ENCODE measurements at places on chromosomes 7 and 10.

DNA sequence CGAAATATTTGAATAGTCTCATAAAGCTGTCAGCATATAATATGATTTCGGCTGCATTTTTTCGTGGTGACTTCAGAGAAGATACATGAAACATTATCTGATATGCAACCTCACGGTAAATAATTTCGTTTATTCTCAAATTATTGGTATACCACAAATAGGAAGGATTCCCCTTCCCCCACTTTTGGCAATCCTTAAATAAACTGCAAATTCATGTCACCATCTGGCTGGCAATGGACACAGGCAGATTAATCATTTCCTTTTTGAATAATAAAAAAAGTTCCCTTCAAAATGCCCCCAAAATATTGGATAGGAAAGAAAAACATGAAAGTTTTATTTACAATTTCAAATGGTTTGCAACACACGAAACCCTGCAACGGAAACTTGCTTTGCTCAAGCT, 234.5 kb upstream of the MEOX2 start:
- DNase-seq = no peak

- DNase-seq = no peak
Observed at GRCh38 chr7:50953303-50953702, 170.6 kb upstream of the GRB10 start.

DNA sequence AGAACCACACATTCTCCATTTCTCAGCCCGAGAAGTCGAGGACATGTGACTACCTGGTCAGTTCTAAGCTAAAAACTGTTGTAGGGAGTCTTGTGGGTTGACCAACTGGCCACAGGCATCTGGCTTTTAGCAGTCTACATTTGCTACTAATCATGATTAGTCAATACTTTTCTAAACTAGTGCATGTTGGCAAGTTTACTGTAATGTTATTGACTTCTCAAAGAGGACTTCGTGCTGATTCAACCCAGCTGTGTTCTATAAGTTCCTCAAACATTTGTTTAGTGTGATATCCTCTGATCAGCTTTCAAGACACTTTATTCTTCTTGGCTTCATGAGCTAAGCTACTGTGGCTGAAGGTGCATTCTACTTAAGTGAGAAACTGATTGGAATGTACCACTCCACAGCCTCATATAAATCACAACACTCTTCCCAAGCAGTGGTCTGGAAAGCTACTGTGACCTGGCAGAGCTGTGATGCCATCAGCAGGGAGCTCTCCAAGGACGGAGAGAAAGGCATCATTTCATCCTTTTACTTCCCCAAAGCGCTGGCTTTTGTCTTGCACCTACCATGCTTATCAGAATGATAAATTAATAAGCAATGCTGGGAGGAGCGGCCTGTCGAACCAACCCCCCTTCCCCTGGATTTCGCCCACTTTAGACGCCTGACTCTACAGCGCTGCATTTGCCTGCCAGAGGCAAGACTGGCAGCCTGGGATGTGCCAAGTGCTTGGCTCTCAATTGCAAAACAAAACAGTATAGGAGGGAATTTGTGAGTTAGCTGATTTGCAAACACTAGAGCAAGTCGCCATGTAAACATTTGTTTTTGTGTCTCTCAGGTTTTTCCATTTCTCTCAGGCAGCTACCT, 206.7 kb upstream of the PLXNA4 start:
- DNase-seq = no peak

GRCh38 chr10:70575874-70576802, 26.4 kb downstream of the PRF1 start:
- DNase-seq = no peak

DNA sequence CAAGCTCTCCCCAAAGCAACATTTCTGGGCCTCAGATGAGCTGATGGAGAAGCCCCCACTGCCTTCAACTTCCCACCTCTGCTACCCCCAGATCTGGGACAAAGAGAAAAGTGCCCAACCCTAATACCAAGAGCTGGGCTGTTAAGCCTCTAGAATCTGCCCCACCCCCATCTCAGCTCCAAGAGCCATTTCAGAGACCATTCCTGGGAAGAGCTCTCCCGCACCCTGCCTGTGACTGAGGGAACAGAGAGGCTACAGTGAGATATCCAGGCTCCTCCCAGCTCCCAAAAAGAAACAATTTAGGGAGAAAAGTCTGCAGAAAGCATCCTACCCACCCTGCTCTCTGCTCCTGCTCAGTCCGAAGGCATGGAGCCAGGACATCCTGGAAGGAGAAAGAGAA, 2.5 kb upstream of the KCNH2 start:
- no peak for DNase-seq

GRCh38 chr7:117186218-117187010, 136.4 kb downstream of the WNT2 start:
- no peak for DNase-seq

- DNase-seq = no peak
Observed at GRCh38 chr7:40640566-40640965, 505.8 kb downstream of the SUGCT start.

- DNase-seq = no peak
Observed at GRCh38 chr10:67017218-67017617, 91.4 kb downstream of the LRRTM3 start.

- no peak for DNase-seq
Observed at GRCh38 chr10:1687190-1687589, 50.1 kb downstream of the ADARB2 start.

- no peak for DNase-seq
Observed at GRCh38 chr10:17548770-17549169, 68.4 kb downstream of the HACD1 start.

GRCh38 chr10:108421266-108421665, 1256.8 kb upstream of the SORCS1 start:
- DNase-seq = no peak

DNA sequence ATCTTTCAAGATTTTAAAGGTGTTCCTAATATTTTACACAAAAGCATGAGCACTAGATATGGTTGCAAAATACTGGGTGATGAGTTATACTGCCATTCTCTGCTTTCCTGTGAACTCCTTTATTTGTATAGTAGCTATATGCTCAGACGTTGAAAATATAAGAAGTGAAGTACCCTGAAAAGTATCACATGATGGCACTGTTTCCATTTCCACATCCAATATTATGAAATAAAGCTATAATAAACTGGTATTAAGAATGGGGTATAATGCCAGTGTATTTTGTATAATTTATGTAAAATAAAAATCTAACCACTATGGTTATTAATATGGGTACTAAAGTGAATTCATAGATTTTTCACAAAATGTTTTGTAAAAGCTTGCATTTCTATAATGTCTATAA, 79.6 kb upstream of the FOXP2 start:
- DNase-seq = no peak

- peak; percentile 35 for DNase-seq
Observed at GRCh38 chr7:99579956-99580777, 17.9 kb upstream of the TMEM225B start.

Measured in stimulated activated CD4-positive, alpha-beta T cell treated with anti-CD3 and anti-CD28 coated beads, Interleukin-15, amount 100 ng/mL, for 48 hours (primary cell).